ENCODE measurements at places on chromosomes 12 and 14.

DNA sequence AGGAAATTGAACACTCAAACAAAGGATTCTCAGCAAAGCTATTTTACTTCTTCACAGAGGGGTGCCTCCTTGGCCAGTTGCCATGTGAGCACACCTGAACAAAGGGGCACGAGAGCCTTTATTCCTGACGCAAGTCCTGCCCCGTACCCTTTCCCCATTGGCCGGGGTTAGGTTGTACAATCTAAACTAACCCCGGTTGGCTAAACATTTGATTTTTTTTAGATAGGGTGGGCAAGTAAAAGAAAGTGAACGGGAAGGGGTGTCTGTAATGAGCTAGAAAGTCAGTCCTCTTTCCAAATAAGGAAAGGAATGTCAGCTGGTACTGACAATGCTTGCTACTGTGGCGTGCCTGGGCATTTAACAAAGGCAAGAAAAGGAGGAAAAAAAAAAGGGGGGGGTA lies 135.5 kb upstream of the CDKN3 start:
- DNase-seq = no peak

- no peak for DNase-seq
Observed at GRCh38 chr12:101695706-101696105, 1.7 kb upstream of the CHPT1 start.

DNA sequence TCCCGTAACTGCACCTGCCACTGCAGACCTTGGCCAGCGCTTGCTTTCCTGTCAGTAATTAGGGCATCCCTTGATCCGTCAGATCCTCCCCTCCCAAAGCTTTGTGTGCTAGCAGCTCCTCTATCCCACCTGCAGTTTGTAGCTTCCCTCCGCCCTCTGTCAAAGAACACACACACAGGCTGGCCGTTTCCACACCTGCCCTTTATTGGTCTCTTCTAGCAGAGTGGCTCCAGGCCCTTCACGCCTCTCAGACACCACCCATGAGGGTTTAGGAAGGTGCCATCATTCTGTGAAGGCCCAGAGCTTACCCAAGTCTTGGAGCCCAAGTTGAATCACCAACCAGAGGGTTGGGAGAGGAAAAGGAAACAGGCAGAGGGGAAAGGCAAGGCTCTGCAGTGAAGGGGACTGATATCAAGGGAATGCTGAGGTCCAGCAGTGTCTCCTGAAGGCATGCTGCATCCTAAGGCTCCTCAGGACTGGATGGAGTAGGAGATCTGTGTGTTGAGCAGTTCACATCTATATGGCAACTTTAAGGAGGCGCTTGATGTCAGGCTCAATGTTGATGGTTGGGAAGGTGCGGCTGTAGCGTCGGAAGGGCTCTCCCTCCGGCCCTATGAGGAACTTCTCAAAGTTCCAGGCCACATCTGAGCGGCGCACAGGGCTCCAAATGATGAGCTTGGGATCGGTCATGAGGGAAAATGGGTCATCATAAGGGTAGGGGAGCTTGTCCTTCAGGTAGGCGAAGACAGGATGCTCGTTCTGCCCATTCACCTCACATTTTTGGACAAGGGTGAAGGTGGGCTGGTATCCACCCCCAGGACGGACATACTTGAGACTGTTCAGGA lies 3.4 kb downstream of the GPX2 start:
- DNase-seq = no peak

- DNase-seq = no peak
Observed at GRCh38 chr12:110301065-110301806, 20.2 kb downstream of the ATP2A2 start.

DNA sequence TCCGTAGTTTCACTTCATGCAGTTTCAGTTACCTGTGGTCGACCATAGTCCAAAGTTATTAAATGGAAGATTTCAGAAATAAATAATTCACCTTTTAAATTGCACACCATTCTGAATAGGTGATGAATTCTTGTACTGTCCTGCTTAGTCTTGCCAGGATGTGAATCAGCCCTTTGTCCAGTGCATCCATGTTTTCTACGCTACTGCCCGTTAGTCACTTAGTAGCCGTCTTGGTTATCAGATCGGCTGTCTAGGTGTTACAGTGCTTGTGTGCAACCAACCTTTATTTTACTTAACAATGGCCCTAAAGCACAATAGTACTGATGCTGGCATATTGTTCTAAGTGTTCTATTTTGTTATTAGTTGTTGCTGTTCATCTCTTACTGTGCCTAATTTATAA lies 146.7 kb downstream of the ACSS3 start:
- DNase-seq = no peak

DNA sequence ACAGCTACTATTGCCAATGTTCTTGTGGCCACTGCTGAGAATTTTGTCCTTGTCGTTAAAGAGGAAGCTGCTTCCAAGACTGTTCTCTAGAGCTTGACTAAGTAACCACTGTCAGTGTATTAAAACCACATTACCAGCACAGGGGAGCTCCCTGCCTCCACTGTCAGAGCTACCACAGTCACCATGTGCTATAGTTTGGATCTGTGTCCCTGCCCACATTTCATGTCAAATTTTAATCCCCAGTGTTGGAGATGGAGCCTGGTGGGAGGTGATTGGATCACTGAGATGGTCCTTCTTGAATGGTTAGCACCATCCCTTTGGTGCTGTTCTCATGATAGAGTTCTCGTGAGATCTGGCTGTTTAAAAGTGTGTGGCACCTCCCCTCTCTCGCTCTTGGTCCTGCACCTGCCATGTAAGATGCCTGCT lies 23.2 kb upstream of the RAP1B start:
- DNase-seq = peak; percentile 65

DNA sequence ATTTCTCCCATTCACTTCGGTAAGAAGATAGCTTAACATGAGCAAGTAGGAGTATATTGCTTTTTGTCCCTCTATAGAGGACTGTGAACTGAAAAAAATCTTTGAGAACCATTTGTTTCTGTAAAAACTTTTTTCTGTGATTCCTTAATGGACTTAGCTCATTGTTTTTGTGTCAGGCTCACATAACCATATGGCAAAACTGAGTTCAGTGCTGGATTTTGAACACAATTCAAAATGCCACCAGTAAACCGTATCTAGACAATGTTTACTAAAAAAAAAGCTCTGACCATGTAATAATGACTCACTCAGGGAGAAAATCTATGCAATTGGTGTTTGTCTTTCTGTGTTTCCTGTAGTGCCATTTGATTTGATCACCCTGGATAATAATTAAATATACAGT lies 5.2 kb downstream of the TRHDE start:
- no peak for DNase-seq

DNA sequence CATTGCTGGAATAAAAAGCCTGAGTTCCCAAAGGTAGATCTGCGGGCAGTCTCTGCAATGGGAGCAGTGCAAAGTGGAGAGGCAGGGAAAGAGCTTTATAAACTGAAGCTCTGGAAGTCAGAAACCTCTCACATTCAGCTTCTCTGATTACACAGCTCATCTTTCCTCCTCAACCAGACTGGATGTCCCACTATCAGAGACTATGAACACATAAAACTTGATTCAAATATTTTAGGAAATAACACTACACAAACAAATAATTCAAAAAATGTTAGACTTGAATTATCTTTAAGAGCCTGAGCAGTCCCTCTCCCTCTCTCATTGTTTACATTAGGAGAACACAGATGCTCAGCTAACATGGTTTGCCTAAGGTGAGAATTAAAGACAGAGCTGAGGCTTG lies 72.9 kb downstream of the DENND5B start:
- DNase-seq = no peak

DNA sequence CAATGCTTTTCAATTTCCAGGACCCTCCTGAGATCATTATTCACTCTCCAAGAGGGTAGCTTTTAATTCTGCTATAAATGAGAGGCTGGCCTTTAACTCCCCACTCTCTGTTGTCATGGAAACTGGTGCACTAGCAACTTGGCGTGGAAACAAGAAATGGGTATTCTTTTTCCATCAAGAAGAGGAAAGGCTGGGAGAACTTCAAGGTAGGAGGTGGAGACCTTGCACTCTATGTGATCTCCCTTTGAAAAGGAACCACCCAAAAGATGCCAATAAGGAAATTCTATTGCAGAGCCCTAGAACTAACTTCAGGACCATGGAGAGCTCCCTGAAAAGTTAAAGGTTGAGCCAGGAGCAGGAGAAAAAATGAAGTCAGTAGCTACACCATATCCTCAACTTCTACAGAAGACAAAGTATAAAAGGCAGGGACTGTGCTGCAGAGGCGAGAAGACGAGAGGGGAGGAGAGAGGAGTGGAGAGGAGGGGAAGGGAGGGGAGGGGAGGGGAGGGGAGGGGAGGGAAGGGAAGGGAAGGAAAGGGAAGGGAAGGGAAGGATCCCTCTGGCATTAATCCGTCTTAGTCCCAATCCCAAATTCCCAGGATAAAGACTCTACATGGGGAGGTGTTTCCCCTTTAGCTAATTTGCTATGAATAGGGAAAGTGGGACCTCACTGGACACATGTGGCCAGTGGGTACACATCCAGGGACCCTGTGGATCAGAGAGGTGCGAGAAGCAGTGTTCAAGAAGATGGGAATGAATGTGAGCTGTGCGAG lies 46.7 kb upstream of the FICD start:
- DNase-seq = no peak

GRCh38 chr12:10400829-10401228 lies 8.7 kb downstream of the KLRC4 start:
- no peak for DNase-seq

DNA sequence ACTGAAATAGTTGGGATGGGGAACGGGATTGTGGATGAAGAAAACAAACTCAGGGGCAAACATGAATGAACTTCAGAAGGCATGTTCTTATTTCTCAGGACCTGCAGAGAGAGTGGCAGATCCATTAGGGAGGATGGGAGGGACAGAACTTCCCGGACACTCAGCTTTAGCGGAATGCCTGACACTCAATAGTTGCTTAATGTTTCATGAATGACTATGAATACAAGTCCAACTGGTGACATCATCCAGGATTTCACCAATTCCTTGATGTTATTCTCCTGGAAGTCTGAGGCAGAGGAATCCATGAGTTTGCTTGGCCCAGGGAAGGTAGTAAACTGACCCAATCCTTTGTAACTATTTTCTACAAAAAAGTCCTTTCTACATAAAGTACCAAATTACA lies 37.8 kb upstream of the LRRC10 start:
- no peak for DNase-seq

GRCh38 chr12:69739287-69740191 lies 879 bp downstream of the RAB3IP start:
- peak; percentile 28 for DNase-seq

DNA sequence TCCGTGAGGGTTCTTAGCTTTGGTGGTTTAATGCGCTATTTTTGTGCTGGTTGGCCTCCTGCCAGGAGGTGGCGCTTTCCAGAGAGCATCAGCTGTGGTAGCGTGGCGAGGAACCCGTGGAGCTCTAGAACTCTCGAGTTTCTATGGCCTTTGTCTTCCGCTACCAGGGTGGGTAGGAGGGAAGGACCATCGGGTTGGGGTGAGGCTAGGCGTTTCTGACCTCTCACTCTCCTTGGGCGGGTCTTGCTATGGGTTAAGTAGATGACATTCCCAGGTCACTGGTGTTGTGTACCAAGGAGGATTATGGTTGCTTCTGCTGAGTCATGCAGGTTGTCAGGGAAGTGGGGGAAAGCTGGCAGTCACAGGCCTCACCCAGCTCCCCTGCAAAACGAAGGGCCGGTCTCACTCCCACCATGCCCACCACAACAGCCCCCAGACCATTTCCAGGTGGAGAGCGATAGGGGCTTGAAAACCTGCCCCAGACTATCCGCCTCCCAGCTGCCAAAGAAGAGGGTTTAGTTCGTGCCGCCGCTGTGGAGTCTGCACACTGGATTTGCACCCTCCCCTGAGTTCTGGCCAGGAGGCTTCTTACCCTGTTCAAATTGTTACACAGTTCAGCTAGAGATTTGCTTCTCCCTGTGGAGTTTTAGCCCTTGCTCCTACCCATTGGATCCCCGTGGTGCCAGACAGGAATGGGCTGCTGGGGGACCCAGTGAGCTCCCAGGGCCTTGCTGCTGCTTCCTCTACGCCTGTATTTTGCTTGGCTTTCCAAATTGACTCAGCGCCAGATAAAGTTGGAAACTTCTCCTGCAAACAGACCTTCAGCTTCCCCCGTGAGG lies 21.9 kb downstream of the RNFT2 start:
- no peak for DNase-seq

GRCh38 chr12:52005218-52005902 lies 1.4 kb upstream of the TAMALIN start:
- no peak for DNase-seq

DNA sequence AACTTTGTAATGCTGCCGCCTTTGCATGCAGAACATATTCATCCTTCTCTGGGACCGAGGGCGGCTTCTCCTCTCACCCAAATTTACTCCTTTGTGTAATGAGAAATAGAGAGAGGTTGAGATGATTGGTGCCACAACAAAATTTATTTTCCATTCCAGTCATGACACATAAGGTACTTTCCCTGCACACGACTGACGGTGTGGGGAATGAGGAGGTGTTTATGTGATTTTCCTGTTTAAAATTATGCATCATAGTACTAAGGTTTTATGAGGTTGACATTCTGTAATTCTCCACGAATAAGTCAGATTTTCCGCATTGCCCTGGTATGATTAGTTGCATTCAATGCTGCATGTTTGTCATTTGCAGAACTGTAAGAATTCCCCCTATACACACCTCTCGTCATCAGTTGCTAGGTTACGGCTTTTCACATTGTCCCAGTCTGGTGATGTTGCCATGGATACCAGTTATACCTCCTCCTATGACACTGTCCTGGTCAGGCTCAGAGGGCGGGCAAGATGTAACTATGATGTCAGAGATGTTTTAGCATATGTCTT lies 23.1 kb downstream of the BICDL1 start:
- peak; percentile 93 for DNase-seq

DNA sequence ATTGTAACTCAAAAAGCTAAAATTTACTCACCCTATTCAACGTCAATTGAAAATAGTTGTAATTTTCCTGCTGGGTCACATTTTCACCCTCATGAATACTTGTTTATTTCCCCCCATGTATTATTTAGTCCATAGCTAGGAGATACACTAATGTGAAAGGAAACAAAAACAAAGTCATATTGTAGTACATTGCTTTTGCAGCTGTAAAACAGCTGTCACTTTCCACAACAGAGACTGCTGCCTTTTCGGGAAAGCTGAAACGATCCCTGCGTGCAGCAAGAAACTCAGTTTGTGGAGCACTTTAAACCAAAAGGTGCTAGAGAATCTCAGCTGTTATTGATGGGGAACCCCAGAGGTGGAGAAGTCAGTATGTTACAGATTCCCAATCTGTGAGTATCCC lies 4.3 kb downstream of the RACGAP1 start:
- DNase-seq = no peak

DNA sequence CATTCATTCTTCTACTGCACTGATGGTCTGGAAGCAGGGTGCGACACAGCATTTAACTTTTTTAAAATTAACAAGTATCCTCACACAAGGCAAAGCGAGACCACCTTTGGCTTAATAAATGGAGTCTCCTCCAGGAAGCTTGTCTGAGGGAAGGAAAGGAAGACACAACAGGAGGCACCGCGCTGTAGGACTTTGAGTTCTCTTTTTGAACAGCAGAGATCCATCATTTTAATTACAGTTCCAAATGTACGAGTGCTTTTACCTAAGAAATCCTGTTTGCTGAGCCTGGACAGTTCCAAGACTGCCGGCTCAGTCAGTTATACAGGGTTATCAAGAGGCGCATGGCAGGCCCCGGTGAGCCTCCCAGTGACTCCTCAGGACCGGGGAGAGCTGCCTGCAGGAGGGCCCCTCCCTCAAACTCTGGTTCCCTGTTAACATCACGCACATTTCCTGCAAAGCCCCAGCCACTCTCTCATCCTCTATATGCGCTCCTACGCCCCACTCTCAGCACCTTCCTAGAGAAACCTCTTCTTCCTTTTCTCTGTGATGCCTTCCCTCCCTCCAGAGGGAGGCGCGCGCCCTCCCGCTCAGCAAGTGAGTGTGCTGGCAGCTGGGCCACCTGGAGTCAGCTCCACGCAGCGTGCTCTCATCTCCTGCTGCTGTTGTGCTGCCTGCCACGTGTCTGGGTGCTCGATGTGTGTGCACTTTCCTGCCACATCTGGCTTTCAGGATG lies 46.1 kb downstream of the STX2 start:
- no peak for DNase-seq

- DNase-seq = no peak
Observed at GRCh38 chr12:122533856-122534255, 6.8 kb downstream of the KNTC1 start.
